Cortex of kidney (tissue), 1 donor: ENCODE measurements at places on chromosomes 13 and 19.

DNA sequence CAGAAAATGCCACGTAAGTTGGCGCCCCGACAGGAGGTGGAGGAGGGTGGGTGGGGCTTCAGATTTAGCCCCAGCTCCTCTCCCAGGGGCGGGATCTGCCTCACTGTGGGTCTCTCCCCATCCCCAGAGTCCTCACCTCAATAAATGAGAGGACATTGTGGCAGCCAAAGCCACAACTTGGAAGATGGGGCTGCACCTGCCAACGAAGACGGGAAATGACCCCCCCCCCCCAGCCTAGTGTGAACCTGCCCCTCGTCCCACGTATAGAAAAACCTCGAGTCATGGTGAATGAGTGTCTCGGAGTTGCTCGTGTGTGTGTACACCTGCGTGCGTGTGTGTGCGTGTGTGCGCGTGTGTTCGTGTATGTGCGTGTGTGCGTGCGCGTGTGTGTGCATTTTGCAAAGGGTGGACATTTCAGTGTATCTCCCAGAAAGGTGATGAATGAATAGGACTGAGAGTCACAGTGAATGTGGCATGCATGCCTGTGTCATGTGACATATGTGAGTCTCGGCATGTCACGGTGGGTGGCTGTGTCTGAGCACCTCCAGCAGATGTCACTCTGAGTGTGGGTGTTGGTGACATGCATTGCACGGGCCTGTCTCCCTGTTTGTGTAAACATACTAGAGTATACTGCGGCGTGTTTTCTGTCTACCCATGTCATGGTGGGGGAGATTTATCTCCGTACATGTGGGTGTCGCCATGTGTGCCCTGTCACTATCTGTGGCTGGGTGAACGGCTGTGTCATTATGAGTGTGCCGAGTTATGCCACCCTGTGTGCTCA, 1.5 kb upstream of the TRAPPC5 start:
- DNase-seq = no peak

DNA sequence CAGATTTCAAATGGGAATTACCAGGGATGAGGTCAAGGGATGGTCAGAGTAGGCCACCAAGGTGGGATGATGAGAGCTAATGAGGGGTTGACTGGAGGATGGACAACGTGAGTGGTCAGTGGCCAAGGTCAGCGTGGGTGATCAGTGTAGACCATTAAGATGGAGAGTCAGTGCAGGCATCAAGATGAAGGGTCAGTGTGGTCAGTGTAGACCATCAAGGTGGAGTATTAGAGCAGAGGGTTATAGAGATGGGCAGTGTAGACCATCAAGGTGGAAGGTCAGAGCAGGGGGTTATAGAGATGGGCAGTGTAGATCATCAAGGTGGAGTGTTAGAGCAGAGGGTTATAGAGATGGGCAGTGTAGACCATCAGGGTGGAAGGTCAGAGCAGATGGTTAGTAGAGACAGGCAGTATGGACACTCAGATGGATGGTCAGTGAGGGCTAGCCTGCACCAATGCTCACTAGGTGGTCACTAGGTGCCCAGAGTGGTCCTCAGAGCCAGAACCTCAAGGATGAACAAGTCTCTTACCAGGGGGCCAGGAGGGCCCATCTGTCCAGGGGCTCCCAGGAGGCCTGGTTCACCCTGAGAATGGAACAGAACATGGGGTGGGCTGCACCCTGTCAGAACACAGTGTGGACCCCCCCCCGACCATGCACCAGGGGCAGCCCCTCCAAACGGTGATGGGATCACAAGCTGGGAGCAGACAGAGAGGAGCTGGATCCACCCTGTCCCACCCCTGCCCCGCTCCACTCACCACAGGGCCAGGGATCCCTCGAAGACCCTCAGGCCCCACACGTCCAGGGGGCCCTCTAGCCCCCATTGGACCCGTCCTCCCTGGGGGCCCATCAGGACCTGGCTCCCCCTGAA, 32.7 kb upstream of the OLFM2 start:
- DNase-seq = no peak

DNA sequence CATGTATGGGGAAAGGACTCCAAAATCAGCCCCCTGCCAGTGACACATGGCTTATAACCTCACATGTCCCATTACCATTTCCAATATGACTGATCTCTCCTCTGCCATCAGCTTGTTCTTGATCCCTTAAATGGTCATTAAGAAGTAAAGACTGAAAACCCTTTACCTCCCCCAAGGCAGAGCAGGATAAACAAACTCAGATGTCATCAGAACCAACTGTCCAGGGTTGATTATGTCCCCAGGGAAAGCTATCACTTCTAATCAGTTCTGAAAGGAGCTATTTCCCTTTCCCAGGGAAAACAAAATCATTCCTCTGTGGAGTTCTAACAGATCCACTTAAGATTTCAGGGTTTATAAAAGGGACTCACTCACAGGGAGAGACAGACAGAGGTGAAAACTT, 350.9 kb downstream of the SUCLA2 start:
- DNase-seq = no peak

GRCh38 chr19:31013384-31014020, 335.7 kb downstream of the TSHZ3 start:
- DNase-seq = no peak

GRCh38 chr13:80168089-80168850, 172.7 kb downstream of the SPRY2 start:
- DNase-seq = no peak

- no peak for DNase-seq
Observed at GRCh38 chr13:49435992-49436391, 7.9 kb downstream of the CAB39L start.

DNA sequence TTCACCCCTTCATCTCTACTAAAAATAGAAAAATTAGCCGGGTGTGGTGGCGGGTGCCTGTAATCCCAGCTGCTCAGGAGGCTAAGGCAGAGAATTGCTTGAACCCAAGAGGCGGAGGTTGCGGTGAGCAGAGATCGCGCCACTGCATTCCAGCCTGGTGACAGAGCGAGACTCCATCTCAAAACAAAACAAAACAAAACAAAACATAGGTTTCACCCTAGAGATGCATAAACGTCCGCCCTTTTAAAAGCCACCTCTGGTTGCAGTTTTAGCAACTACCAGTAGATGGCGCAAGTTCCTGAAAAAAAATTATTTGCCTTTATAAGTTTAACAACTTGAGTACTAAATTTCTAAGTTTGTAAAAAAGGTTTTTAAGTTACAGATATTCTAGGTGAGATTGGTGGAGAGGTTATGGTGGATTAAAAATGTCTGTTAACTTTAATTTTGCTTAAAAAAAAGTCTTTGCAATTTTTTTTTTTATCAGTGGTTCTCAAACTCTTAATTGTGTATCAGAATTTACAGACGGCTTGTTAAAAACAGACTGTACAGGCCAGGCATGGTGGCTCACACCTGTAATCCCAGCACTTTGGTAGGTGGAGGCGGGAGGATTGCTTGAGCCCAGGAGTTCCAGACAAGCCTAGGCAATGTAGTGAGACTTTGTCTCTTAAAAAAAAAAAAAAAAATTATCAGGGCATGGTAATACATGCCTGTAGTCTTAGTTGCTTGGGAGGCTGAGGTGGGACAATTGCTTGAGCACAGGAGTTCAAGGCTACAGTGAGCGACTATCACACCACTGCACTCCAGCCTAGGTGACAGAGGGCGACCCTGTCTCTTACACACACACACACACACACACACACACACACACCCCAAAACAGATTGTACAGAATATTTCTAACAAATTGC, 42.1 kb downstream of the NAA16 start:
- DNase-seq = no peak

DNA sequence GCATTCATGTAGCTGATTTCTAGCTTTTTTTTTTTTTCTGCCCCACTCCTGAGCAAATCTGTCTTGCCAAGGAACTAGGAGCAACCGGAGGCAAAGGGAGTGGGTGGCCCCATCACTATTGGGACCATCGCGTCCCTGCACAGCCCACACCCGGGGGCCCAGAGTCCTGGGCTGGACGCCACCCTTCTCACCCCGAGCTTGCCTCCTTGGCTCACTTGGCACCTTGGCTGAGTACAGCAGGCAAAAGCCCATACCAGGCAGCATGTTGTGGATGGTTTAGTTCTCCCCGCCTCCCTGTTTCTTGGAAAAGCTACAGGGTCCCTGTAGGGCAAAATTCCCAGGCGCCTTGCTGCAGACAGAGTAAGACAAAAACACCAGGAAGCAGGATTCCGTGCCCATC, 13.7 kb downstream of the SMIM24 start:
- DNase-seq = no peak

DNA sequence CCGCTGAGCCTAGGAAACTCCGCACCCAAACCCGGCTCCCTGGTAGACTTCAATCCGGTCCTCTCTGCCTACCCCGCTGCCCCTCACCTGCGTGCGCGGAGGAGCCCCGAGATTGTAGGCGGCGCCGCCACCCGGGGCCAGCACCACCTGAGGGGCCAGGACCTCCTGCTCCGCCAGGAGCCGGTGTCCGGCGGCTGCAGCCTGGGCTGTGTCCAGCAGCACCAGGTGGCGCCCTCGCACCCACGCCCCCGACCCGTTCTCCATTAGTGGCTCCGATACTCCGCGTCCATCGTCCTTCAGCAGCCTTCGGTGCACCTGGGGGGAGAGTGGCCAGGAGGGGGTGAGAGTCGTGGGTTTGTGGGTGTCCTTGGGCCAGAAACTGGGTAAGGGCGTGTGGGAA, 18.5 kb downstream of the MAN2B1 start:
- no peak for DNase-seq

GRCh38 chr13:73997964-73998363, 136.2 kb downstream of the KLF12 start:
- DNase-seq = no peak

DNA sequence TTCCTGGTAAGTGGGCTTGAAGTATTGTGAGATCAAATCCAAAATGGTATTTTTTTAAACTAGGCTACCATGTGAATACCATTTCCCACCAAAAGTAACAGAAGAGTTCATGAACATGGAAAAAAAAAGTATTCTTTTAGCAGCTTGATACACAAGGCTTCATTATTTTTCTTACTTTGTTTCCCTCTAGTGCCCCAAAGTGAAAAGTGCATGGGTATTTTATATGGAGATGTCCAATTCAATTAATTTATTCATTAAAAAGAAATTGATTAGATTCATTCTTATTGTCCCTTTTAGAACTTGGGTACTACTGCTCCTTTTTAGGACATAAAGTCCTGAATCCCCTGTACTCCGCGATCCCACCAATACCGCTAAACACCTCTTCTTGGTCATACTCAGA, 28.6 kb upstream of the SCEL start:
- no peak for DNase-seq
